SJSA1 (cell line): ENCODE measurements at places on chromosomes 3 and 15.

GRCh38 chr3:110932567-110932966 is 139.0 kb upstream of the NECTIN3 start:
- no peaks in the 10 kb centered on the region for H3K36me3 ChIP-seq
- no peak for DNase-seq
- no peak overlapping the region for H3K4me3 ChIP-seq
- H3K27ac ChIP-seq, result no peak overlapping the region

DNA sequence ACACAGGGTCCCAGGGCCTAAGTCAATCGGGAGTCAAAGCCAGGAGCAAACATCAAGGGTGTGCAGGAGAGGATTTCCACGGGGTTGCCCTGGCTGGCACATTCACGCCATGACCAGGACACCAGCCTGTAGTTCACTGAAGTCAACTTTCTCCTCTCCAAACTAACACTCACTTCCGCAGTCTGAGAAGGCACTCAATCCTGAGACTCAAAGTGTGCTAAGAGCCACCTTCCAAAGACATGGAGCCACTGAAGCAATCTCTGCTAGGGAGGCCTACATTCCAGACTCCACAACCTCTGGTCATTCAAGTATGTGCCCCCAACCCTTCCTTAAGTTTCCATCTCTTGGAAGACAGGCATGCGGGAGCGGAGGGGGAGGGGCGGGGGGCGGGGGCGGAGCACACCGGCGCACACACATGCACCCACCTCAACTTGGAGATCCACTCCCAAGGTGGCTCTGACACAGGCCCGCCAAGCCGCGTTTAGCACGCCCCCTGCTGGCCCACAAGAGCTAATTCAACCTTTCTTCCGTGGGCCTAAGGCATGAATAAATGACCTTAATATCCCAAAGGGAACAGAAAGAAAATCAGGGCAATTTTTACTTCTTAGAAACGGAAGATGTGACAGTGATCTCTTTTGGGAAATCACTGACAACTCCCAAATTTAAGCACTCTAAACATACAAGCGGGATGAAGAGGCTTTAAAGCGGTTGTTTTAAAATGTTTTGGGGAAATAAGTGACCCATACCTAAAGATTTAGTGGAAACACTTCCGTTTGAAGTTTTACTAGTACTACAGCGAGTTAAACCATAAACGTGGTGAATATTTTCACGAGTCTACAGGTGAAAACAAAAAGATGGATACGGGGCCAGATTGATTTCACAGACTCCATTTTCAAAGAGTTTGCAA is 162.5 kb upstream of the CHRNA7 start:
- no peaks in the 10 kb centered on the region for H3K36me3 ChIP-seq
- H3K4me1 ChIP-seq, result peaks cover 8% of the 10 kb centered on the region
- DNase-seq, result no peak
- H3K27ac ChIP-seq, result no peak overlapping the region
- peaks cover 12% of the 10 kb centered on the region; the same call in 1 of the 2 replicates for H3K27me3 ChIP-seq

GRCh38 chr3:54538346-54538745 is 389.5 kb downstream of the LRTM1 start:
- H3K36me3 ChIP-seq, result no peaks in the 10 kb centered on the region
- no peaks in the 10 kb centered on the region for H3K4me1 ChIP-seq
- no peak overlapping the region for H3K27ac ChIP-seq
- H3K4me3 ChIP-seq, result no peak overlapping the region

- no peak overlapping the region for H3K27ac ChIP-seq
- H3K36me3 ChIP-seq, result no peaks in the 10 kb centered on the region
- no peak overlapping the region for H3K4me3 ChIP-seq
Measured at GRCh38 chr3:20857636-20858035, 671.6 kb upstream of the SGO1 start.

DNA sequence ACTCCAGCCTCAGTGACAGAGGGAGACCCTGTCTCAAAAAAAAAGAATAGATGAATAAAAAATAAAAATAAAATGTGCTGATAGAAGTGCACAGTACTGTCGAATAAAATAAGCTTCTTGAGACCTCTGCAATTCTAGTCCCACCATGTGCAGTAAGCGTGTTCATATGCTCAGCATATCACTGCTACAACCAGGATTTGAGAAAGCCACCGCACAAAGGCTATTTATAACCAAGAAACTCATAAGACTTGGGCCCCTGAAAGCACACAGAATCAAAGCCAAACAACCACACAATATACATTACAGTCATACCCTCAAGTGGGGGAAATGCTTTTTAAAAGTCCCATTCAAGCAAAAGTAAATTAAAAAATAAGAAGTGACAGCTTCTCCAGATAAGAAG is 56.5 kb upstream of the FXR1 start:
- DNase-seq, result no peak
- no peaks in the 10 kb centered on the region for H3K36me3 ChIP-seq
- H3K4me1 ChIP-seq, result no peaks in the 10 kb centered on the region

DNA sequence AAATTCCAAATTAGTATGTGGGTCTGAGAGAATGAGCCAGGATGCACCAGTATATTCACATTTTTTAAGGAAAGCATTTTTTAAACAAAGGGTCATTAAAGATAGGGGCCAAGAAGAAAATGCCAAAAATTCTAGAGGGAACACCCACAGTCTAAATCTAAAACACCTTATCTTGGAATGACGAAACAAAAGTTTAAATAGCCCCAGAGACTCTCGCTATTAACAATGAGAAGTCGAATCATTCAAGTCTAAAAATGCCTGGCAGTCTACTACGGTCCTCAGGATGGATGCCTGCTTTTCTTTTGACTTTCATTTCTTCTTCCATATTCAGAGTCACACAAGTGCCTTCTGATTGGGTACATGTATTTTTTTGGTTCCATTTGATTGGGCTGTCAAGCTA is 66.3 kb downstream of the SSUH2 start:
- H3K27ac ChIP-seq, result peak overlapping the region; percentile 26; the same call in 1 of the 2 replicates
- H3K36me3 ChIP-seq, result no peaks in the 10 kb centered on the region
- no peak overlapping the region for H3K4me3 ChIP-seq
- no peak for DNase-seq

DNA sequence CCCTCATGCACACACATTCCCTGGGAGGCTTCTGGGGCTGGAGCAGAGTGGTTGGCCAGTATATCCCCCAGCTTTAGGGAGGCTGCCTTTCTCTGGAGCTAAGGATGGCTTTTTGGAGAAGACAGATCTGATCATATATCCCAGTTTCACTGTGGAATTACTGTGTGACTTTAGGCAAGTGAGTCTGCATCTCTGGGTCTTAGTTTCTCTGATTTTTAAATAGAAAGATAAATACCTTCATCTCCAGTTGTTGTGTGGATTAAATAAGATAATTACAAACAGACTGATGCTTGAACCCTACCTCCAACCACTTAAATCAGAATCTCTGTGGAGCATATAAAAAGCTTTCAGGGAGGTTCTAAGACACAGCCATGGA is 11.1 kb upstream of the WNT7A start:
- DNase-seq, result no peak
- peaks cover 9% of the 10 kb centered on the region for H3K4me1 ChIP-seq
- H3K4me3 ChIP-seq, result no peak overlapping the region
- no peaks in the 10 kb centered on the region for H3K36me3 ChIP-seq

DNA sequence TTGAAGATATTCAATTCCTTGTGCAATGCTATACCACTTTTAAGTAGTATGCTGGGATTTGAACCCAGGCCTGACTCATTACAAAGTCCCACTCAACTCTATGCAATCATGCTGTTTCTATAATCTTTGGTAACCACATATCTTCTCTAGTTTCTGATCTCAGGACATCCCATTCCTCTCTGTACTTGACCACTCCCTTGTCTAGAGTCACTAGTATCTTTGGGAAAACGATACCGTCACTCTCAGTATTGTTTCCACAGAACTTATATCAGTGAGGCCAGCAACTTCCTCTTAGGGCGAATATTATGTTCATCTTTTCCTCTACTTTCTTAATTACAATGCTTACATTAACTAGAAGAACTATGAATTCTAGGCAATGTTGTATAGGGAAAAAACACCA is 137.3 kb upstream of the TSPAN3 start:
- DNase-seq, result no peak
- no peak overlapping the region for H3K27ac ChIP-seq
- H3K4me3 ChIP-seq, result no peak overlapping the region
- no peaks in the 10 kb centered on the region for H3K27me3 ChIP-seq

GRCh38 chr3:106678657-106679390 is 698.4 kb upstream of the CCDC54 start:
- H3K27ac ChIP-seq, result no peak overlapping the region
- no peak overlapping the region for H3K4me3 ChIP-seq
- H3K27me3 ChIP-seq, result no peaks in the 10 kb centered on the region
- DNase-seq, result no peak
- H3K4me1 ChIP-seq, result peaks cover 4% of the 10 kb centered on the region; the same call in 1 of the 2 replicates

DNA sequence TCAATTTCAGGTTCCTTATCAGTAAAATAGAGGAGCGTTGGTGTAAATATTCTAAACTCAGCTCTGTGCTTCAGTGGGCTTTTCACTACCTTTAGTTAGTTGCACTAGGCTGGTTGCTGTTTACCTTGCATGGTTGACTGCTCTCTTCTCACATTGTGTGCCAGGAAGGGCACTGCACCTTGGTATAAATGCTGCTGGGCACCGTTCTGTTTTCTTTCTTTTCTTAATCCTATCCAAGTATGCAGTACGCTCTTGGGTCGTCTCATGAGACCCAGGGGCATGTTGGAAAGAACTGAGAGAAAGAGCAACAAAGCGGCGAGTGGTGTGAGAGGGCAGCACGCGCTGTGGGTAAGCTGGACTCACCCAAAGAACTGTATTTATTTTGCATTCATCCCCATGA is 22.4 kb downstream of the KCNMB2 start:
- peaks cover 10% of the 10 kb centered on the region; the same call in 1 of the 2 replicates for H3K4me1 ChIP-seq
- DNase-seq, result no peak
- no peaks in the 10 kb centered on the region for H3K36me3 ChIP-seq
- no peak overlapping the region for H3K27ac ChIP-seq
- no peaks in the 10 kb centered on the region for H3K27me3 ChIP-seq

DNA sequence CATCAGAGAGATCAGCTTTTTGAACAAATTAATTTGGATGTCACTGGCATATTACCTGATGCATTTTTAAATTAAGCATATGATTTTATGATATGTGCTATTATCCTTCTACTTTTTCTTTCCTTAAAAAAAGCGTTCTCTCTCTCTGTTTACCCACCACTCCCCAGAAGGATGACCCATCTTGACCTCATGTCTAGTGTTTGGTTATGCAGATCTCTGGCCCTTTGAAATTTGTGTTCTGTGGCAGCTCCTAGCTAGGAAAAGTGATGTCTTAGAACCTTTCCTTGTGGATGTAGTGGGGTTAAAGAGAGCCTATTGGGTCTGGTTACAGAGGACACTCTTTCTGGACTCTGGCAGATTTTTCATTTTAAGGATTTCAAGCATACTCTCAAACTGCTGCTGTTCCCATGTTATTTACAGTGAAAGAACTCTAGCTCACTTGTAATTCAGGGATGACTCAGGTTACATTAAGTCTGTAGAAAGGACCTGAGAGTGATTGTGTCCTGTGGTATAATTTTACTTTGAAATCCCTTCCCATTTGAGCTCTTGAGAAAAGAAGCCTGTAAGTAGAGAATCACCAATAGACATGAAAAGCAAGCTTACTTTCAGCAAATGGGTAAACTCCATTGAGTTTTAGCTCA is 23.8 kb downstream of the ARHGEF26 start:
- H3K4me3 ChIP-seq, result no peak overlapping the region
- no peaks in the 10 kb centered on the region for H3K4me1 ChIP-seq
- no peak for DNase-seq

- no peaks in the 10 kb centered on the region for H3K36me3 ChIP-seq
- no peak overlapping the region for H3K4me3 ChIP-seq
- H3K27ac ChIP-seq, result no peak overlapping the region
- peaks cover 13% of the 10 kb centered on the region; the same call in 1 of the 2 replicates for H3K4me1 ChIP-seq
Measured at GRCh38 chr15:53834214-53834613, 74.8 kb upstream of the WDR72 start.

- no peak overlapping the region for H3K27ac ChIP-seq
- no peaks in the 10 kb centered on the region for H3K4me1 ChIP-seq
- no peaks in the 10 kb centered on the region for H3K27me3 ChIP-seq
- H3K4me3 ChIP-seq, result no peak overlapping the region
Measured at GRCh38 chr15:44735482-44736180, 697 bp upstream of the TRIM69 start.

GRCh38 chr3:9913601-9914000 is 3.3 kb upstream of the IL17RC start:
- no peaks in the 10 kb centered on the region for H3K27me3 ChIP-seq
- H3K27ac ChIP-seq, result no peak overlapping the region
- no peak for DNase-seq
- H3K4me3 ChIP-seq, result no peak overlapping the region
- peaks cover 35% of the 10 kb centered on the region for H3K4me1 ChIP-seq

DNA sequence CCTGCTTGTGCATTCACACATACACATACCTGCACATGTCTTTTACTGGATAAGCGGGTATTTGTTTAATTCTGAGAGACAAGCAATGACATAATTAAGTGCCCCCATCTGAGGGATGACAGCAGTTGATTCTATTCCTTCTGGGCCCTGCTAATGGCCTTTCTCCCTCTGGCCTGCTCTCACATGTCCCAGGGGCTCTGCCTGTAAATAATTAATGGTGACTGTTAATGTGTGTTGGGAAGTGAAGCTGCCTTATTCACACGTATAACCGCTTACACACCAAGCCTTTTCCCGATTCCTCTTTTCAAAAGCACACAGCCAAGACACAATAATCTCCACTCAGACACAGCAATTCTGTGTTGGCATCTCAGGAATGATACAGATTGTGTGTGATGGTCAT is 47.8 kb downstream of the LRRK1 start:
- H3K4me1 ChIP-seq, result peaks cover 10% of the 10 kb centered on the region
- H3K27me3 ChIP-seq, result no peaks in the 10 kb centered on the region
- H3K36me3 ChIP-seq, result no peaks in the 10 kb centered on the region
- no peak overlapping the region for H3K27ac ChIP-seq

DNA sequence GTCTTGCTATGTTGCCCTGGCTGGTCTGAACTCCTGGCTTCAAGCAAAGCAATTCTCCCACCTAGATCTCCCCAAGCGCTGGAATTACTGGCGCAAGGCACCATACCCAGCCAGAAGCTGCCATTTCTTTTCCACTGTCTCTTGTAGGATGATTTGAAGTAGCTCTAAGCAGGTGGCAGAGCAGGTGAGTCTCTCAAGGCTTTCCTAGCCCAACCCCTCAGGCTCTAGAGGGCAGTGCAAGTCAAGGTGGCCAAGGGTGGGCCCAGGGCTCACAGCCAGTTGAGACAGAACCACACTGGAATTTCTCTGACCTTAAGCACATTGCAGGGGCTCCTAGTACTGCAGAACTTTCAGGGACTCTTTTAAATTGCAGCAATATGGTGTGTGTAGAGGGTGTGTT is 15.6 kb upstream of the DAG1 start:
- H3K27ac ChIP-seq, result no peak overlapping the region
- no peaks in the 10 kb centered on the region for H3K36me3 ChIP-seq
- H3K4me3 ChIP-seq, result no peak overlapping the region
- no peak for DNase-seq
- H3K27me3 ChIP-seq, result no peaks in the 10 kb centered on the region

DNA sequence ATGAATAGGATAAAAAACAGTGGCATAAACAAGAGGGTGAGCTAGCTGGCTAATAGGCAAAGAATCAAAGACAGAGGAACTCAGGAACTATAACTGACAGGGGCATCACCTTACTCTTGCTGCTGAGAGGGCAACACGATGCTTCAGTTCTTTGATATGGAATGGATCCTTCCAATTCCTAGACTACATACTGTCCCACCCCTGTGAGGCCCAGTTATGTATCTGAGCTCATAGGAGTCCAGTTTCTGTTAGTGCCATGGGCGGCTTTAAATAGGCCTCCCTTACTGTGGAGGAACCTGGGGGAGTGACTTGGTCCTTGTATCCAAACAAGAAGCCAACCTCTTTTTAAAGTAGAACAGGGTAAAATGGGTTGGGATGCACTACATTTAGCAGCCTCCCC is 37.3 kb downstream of the CD47 start:
- peaks cover 47% of the 10 kb centered on the region for H3K36me3 ChIP-seq
- no peak for DNase-seq
- no peak overlapping the region for H3K4me3 ChIP-seq
- H3K27me3 ChIP-seq, result no peaks in the 10 kb centered on the region
- H3K27ac ChIP-seq, result no peak overlapping the region
